ENCODE measurements at places on chromosomes 3 and 15.
A peak's percentile ranks its signal among the peaks of the same experiment; 100 is the strongest.

DNA sequence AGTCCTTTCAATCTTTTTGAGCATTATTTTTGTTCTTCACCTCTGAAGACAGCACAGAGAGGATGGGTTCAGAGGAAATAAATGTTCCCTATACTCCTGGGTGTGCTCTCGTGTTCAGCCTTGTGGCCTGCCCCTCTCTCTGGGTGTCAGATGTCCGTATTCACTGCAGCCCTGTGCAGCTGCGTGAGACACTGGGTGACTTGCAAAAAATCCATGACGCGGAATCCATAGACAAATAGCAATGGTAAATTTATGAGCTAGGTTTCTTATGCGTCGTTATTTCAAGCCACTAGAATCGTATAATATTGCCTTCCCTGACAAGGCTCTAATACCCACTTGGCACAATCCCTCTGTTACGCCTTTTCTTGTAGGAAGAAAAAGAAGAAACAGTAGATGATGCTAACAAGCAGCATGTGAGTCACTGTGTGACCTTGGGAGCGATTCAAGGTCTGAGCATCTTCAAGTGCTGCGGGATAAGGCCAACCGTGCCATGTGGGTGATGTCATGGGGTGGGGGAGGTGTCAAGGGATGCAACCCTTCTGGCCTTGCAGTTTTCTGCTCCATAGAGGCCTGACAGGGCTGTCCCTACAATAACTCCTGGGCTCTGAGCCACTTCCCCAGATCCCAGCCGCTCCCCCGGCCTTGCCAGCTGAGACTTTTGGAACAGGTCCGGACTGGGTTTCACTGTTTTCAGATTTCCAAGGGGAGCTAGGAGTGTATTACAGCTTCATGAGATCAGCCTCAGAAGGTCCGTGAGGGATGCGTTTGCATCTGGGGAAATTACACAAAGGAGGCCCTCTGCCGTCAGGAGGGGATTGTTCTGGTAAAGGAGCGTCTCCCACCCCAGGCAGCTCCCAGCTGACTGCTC, 47.6 kb upstream of the POMGNT2 start:
- no peak for DNase-seq

GRCh38 chr3:133893683-133894352, 1.9 kb downstream of the RAB6B start:
- no peak for DNase-seq

GRCh38 chr3:176514297-176514696, 683.0 kb downstream of the TBL1XR1 start:
- DNase-seq, result no peak

DNA sequence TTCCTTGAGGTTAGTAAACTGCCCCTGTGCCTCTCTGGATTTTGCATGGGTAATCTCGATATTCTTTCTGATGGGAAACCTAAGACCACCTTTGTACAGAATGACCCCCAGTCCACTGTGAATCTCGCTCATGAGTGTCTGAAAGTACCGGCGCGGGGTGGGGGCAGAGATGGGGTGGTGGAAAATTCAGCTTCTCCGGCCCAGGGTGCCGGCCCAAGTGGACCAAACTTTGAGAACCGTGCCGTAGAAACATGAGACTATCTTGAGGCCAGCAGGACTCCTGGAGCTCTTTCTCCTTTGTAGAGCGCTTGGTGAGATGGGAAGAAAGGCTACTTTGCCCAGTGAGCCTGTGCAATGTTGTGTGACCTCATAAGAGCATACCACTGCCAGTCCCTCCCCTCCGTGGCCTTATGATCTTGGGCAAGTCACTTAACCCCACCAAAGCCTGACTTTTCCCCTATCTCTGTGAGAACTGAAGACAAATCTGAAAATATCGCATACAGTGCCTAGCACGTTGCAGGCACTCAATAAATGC, 40.4 kb upstream of the VEPH1 start:
- DNase-seq, result no peak

- no peak for DNase-seq
Measured at GRCh38 chr3:31762097-31762764, 218.8 kb downstream of the OSBPL10 start.

- DNase-seq, result no peak
Measured at GRCh38 chr15:72564091-72564490, 90.0 kb downstream of the ARIH1 start.

DNA sequence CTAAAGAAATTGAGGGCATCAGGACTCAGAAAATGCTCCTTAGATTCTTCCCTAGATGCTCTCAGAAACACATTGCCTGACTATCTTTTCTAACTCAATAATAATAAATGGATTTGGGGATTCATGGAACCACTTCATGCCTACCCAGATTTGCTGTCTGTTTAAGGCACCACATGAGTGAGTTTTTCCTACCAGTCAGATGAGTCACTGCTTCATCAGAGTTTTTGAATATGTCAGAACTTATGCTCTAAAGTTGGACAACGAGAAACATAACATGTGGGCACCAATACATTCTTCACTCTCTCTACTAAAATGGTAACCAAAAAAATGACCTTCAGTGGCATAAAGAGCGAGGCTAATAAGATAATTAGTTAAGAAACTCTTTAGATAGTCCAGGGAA, 1135.1 kb downstream of the TUSC7 start:
- no peak for DNase-seq

DNA sequence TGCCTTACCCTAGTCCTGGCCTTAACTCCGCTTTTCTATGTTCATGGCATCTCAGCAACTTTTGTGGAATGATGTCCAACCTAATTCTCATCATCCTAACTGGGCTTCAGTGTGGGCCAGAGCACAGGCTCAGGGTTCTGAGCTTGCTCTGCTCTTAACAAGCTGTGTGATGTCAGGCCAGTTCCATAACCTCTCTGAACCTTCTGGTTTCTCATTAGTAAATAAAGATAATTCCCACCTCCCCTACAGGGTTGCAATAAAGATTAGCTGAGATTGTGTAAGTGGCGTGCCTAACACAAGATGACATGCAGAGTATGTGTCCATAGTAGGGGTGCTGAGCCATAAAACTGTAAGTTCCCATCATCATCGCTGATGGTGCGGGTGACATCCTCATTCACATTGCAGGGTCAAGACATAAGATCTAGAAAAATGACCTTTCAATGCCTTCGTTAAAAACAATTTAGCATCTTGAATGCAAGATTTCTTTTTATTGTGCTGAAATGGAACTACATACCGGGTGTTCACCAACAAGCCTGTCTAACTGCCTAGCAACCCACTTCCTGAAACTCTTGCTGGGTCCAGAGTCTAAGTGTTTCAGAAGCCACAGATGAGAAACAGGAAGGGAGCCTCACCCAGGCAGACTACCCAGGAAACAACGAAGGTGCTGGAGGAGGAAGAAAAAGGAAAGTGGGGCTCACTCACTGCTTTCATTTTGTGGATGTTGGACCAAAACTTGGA, 36.2 kb downstream of the CDCP1 start:
- no peak for DNase-seq

GRCh38 chr3:46110701-46111493, 83.6 kb upstream of the XCR1 start:
- DNase-seq, result no peak

DNA sequence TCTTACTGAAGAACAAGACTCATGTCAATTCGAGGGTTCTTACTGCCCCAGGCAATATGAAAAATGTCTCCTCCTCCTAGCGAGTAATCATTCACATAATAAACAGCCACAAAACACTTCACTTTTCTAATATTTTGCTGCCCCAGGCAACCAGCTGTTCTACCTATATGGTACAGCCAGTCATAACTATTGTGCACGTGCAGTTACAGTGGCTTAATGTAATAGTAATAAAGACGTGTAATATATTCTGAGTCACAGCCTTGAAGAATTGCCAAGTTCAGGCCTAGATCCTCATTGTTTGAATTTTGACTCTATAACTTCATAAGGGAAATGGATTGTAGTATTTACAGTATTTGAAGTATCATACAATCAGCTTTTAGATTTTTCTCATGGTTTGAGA, 1250.0 kb upstream of the GBE1 start:
- DNase-seq, result no peak

- DNase-seq, result no peak
Measured at GRCh38 chr3:94607778-94608177, 544.9 kb downstream of the NSUN3 start.

GRCh38 chr3:183210341-183210740, 42.7 kb upstream of the B3GNT5 start:
- DNase-seq, result no peak

DNA sequence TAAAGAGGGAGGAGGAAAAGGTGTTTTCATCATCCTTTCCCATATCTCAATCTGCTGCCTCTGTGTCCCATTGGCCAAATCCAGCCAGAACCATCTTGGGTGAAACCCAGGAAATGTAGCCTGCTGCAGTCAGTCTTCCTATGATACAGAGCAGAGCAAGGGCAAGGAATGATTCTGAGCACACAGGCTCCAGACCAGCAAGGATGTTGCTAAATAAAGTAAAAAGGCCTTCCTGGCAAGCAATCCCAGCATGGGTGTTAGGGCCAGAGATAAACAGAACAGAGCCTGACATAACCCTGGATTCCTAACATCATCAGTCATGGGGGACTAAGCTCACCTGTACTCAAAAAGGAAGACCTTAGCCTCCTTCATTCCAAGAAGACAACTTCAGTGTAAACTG, 90.7 kb upstream of the AGTR1 start:
- DNase-seq, result no peak

DNA sequence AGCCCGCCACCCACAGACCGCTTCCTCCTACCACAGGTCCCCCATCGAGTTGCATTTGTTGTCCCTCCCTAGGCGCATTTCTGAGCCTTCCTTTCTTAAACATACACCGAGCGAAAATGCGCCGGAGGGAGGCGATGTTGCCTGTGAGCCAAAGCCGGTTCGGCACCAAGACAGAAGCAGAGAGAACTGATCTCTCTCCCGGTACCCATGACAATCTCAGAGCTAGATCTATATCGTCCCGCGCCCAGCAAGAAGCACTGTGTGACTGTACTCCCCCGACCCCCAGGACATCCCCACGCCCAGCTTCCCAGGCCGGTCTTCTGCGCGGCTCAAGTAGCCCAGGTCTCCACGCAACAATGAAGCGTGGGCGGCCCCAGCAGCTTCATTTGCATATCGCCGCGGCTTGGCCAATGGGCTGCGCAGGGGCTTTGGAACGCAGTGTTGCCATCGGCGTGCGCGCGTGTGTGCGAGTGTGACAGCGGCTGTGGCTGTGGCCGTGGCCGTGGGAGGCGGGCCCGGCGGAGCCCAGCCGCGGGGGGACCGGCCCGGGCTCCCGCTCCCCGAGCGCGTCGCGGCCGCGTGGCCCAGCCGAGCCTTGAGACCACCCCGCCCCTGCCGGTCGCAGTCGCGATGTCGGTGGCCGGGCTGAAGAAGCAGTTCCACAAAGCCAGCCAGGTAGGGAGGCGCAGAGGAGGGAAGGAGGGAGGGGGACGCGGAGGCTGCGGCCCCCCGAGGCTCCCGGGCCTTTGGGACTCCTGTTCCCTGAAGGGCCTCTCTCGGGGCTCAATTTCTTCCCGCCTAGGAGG, at the start of gene SH3GL3:
Gene SH3GL3 (plus strand): TSS at position 438 of the 806 bp plus-strand sequence. CDS start 193 bp downstream, at position 631.
- DNase-seq, result no peak

DNA sequence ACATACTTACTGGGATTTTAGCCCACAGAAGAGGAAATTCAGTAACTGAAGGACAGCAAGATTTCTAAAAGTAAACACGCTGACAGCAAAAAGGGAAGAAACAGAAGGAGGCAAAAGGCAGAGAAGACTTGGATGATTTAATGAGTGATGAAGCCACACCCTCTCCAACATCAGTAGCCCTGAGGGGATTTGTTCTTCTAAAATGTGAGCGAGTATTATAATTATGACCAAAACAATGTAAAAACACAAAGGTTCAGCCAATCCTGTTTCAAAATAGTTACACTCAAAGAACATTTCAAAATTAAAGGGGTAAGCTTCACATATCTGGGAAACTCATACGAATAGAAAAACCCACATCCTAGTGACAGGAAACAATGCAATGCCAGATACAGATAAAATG, 25.0 kb downstream of the MCCC1 start:
- DNase-seq, result no peak

GRCh38 chr15:97143592-97144376, 813.3 kb downstream of the NR2F2 start:
- no peak for DNase-seq

DNA sequence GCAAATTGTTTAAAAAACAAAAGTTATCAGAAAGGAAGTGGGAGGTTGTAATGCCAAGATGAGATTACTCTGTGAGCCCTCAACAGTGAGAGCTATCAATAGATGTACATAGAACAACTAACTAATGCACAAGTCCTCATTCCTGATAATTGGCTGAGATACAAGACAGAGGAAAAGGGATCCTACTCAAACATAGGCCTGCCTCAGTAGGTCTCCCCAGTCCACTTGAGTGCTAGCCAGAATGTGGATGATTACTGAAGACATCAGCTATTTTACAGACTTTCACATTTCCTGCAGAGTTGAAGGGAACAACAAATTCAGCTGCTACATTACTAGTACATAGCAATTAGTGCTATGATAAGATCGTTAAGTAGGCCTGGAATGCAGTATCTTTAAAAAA, 981.9 kb downstream of the TUSC7 start:
- DNase-seq, result no peak

- DNase-seq, result peak; percentile 12
Measured at GRCh38 chr3:18649666-18650363, 224.7 kb upstream of the SATB1 start.

- no peak for DNase-seq
Measured at GRCh38 chr3:62939707-62940106, 64.5 kb upstream of the CADPS start.

DNA sequence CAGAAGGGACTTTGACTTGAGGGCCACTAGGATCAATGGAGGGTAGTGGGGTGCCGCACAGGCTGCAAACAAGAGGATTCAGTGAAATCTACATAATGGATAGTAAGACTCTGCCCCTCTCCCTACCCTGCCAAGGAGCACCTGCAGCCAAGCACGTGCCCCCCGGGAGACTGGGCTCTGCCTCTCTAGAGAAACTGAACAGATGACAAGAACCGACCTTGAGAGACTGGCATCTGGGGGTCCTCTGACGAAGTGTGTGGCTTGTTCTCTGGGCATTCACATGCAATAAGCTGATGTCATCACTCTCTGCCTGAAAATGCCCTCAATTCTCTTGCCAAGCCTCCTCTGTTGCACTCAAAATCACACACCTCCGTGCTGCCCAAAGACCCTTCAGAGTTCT, 132.3 kb downstream of the FAM43A start:
- DNase-seq, result no peak

GRCh38 chr3:186192823-186193222, 83.9 kb upstream of the ETV5 start:
- DNase-seq, result no peak

DNA sequence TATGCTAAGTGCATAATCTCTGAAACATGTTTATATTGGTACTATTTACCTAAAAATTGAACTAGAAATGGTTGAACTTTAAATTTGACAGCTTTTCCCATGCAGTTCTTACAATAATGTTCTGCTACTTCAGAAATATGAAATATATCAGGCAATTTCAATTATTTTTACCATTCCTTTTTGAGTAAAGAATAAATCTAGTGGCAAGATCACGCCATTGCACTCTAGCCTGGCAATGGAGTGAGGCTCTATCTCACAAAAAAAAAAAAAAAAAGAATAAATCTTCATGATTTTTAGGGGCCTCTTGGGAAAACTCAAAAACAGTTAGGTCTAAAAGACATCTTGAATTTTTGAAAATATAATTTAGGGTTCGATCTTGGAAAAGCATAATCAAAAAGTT, 10.6 kb upstream of the DNAAF4 start:
- DNase-seq, result no peak

- DNase-seq, result no peak
Measured at GRCh38 chr15:59543721-59544547, 67.6 kb upstream of the GCNT3 start.

- DNase-seq, result no peak
Measured at GRCh38 chr3:196122021-196122687, 40.3 kb upstream of the TFRC start.

GRCh38 chr3:161371441-161372320, at the start of gene SPTSSB:
Gene SPTSSB (minus strand): TSS chr3:161371517. CDS start chr3:161346323, 25,194 bp downstream.
- DNase-seq, result peak; percentile 9

All from activated T-helper 1 cell treated with anti-CD3 and anti-CD28 coated beads, Interleukin-2, amount 50 U/mL, for 16 hours (primary cell).